ACHN (cell line): ENCODE measurements at places on chromosomes 5 and 9.

DNA sequence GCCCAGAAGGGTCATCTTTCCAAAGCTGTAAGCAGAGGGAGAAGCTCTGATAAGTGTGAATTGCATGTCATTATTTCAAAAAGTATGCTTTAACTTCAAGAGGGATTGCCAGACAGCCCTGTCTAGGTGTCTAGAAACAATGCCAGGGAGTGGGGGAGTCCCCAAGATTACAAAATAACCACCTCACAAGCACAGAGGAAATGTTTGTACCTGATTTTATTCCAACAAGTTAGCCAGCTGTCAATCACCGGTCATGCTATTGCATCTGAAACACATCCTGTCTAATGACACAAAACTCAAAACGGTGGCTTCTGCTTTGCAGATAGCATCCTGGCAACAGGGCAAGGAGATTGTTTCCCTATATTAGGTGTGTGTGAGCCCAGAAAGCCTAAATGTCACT is 154.2 kb upstream of the WWC1 start:
- no peak for DNase-seq

GRCh38 chr9:96107436-96107835 is 194.5 kb downstream of the HSD17B3 start:
- DNase-seq: no peak

DNA sequence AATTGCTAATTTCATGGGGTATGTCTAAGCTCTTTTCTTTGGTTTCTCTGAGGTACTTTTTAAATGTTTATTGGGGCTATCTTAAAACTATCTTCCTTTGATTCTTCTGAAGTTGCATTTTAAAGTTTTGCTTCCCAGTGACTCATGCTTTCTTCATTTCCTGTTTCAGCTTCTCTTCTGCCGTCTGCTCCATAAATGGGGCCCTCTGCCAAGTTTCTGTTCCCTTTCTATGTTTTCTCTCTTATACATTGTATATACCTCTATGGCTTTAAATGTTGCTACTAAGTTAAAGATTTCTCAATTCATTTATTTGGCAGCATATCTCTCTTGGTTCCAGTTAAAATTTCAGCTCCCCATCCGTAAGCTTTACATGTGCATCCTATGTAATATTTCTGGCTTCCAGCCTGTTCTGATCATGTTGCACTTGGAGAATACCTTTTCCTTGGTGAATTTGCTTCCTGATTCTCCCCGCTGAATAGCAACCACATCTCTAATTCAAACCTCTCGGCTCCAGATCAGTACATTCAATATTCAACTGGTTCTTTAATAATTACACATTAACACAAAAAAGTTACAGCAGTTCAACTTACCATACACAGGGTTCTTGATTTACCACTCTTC is 125.3 kb downstream of the ST8SIA4 start:
- peak; percentile 45 for DNase-seq

DNA sequence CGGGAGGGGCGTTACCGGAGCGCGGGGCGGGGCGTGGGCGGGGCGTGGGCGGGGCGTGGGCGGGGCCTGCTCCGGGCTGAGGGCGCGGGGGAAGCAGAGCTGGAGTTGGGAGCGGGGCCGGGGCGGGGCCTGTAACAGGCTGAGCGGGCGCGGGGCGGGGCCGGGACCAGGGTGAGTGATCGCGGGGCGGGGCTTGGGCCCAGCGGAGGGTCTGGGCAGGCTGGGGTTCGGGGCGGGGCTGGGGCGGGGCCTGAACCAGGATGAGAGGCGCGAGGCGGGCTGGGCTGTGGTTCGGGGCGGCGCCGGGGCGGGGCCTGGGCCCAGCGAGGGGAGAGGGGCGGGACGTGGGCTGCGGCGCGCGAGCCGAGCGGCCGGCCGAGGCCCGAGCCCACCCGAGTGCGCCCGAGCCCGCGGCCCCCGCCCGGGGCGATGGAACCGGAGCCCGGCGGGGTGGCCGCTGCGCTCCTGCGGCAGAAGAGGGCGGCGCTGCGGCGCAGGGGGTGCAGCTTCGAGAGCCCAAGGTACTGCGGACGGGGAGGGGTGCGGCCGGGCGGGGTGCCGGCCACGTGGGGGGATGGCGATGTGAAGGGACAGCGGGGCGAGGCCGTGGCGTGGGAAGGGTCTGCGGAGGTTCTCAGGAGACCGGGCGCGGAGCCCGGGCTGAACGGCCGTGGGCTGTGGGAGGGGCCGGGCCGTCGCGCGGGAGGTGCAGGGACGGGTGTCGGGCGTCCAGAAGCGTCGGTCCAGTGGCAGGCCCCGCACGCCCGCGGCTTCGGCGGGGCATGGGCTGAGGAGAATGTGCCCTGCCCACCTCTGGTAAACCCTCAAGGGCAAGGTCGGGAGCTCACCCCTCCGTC is 39.5 kb upstream of the GARNL3 start:
- peak; percentile 81 for DNase-seq

DNA sequence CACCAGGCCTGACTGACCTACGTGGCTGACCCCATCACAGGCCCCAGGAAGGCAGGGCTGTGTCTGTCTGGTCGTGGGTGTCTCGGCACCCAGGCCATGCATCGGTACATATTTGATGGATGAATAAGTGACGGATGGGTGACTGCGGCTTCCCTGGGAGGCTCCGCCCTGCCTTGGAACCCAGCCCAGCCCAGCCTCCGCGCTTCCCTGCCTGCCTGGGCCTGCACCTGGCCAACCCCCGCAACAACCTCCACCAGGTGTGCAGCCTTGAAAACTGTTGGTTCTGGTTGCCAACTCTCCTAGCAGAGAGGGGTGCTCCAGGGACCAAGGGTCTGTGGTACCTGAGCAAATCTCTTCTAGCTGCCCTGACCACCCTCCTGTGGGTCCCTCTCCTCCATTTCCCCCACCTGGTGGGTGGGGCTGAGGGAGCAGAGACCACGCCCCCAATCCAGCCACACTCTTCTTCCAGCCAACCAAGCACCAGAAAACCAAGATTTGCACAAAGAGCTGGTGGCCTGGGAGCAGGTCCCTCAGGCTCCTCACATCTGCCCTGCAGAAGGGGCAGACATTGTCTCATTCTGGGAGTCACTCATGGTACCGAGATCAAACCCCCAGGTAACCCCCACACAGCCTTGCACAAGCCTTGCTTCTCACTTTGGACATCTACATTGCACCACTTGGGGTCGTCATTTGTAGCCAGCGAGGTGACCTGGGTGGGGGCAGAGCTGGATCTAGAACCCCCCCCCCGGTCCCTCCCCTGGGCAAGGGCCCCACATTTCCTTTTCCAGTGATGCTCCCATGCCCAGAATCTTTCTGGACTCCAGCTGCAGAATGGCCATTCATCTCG is 100.6 kb upstream of the IER5L start:
- peak; percentile 56 for DNase-seq

DNA sequence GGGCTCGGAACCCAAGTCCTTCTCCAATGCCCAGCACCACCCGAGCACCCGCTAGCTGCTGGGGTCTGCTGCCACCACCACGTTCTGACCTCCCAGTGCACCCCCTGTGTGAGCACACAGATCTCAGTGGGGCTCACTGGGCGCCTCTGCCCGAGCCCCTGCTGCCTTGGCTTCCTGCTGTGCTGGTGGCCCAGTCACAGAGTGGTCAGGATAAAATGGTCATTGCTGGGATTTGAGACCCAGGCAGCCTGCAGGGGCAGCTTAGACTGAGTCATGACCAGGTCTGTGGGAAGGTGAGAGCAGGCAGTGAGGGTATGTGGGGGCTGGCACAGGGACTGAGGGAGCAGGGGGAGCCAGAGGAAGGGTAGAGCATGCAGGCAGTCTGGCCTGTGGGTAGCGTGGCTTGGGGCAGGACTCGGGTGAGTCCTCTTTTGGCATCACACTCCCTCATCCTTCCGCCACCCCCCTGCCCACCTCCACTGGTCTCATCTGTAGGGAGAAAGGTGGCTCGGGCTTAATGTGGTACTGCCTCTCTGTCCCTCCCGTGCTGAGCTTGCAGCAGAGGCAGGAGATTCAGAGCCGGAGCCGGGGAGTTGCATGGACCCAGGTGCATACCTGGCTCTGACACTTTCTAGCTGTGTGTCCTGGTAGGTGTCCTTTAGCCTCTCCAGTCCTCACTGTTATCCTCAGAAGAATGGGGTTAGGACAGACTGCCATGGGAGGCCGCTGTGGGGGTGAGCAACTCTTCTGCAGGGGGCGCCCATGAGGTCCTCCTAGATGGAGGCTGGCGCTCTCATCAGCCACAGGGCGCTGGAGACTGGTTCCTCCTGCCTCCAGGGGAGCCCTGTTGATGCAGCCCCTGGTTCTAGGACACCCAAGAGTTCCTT is 32.1 kb downstream of the USP20 start:
- no peak for DNase-seq

DNA sequence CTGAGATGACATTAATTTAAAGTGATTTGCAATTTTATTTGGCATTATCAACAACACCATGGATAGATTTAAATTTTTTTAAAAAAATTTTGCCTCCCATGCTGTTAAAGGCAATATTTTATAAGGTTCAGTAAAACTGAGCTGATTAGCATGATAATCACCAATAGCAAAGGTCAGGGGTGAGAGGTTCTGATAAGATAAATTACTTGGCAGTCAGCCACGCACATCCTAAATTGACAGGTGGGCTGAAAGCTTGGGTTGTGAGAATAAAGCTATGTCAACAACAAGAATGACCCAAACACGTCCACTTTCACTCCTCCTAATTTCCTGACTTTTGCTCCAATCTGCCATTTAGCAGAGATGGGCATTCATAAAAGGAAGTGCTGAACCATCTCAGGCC is 127.1 kb downstream of the LHFPL2 start:
- no peak for DNase-seq

DNA sequence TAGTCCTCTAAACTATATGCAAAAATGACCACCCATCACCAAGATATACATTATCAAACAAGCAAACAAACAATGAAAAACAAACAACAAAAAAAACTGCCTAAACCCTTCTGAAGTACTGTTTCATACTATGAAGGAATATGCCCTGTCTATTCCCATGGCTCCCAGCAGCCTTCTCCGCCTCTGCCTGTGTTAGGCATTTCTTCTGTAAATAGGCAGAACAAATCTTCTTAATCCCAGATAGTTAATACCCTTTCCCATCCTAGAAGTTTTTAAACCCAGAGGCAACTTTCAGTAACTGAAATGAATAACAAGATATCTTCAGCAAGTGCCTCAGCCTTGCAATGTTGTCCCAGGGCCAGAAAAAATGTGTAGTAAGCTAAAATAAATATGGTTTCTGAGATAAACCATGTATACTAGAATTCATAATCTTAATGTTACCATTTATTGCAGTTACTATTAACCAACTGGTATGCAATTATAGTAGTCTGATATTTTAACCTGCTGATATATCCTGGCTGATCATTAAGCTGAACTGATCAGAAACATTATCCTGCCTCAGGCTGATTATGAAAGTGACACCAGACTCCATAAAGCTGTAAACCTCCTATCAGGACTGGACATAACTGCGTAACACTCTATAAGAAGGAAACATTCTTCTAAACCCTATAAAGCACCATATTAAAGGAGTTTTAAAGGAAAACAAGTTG is 68.5 kb downstream of the ANKRD31 start:
- DNase-seq: no peak

GRCh38 chr9:136722093-136722968 is 10.0 kb downstream of the DIPK1B start:
- no peak for DNase-seq

DNA sequence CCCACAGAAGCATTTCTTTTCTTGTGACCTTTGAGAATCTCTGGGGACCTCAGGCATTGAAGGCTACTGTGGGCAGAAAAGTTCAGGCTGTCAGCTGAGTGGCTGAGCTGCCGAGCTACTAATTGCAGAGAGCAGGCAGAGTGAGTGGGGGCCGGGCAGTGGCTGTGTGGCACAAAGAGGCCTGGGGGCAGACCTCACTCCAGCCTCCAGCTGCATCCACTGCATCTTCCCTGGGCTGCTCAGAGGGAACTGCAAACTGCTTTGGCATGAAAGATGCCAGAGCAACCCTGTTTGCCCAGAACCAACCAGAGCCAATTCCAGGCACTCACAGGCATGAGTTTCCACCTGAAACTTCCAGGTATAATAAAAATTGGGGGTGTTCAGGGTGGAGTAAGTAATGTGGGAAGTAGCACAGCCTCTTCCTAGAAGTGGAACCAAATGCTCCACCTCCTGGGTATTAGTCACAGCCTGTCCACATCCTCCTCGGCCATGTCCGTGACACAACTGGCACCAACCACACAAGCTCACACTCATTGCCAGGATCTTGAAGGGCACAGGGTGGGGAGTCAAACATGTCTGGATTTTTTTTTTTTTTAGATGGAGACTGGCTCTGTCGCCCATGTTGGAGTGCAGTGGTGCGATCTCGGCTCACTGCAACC is 548.9 kb downstream of the BNC2 start:
- no peak for DNase-seq

GRCh38 chr5:109105631-109106267 is 304.0 kb downstream of the PJA2 start:
- DNase-seq: no peak

DNA sequence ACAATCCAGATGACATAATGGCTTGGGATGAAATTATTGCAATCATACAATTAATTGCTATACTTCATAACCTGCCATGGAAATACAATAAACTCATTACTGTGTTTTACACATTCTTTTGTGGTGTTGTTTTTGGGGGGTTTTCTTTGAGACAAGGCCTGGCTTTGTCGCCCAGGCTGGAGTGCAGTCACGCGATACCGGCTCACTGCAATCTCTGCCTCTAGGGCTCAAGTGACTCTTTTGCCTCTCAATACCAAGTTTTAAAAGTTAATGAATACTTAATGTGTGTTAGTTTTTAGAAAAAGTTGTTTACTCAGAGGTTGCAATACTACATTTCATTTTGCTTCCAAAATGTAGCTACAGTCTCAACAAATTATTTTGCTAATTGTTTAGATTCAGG is 598.4 kb downstream of the CHSY3 start:
- DNase-seq: no peak

DNA sequence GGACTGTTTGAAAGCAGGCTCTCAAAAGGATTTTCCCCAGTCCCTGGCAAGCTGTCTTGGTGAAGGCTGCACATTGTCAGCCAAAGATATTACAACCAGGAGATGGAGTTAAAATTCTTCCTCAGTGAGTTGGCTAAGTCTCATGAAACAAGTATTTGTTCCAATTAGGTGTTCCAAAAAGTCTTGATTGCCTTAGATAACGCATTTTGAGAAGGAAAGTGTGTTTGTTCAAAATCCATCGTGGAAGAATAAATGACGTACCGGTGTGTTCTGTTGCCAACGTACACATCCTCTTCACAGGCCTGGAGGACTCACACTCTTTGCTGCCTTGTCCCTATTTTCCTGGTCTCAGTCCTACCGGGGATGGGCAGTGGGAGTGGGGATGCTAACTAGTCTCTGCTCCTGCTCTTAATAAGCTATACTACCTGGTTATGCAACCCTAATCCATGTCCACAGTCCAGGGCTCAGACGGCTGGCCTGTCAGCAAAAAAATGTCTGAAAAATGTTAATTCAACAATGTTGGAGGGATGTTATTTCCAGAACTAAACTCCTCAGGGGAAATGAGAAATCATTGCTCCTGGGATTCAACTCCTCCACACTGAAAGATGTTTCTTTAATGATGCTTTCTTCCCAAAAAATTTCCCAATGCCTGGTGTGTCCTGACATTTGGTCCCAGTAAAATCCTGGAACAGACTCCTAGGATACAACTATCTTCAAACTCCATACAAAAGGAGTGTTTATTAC is 175.3 kb upstream of the KLF9 start:
- DNase-seq: no peak
